Activated CD4-positive, alpha-beta T cell treated with anti-CD3 and anti-CD28 coated beads, Interleukin-10, Interleukin-2, amounts not matched to agents 100 ng/mL and 50 ng/mL, durations not matched to agents 16 hours and 8 hours (primary cell): ENCODE measurements at places on chromosomes 1 and 21.

GRCh38 chr1:155900161-155900560 lies 11.0 kb downstream of the RIT1 start:
- no peak for DNase-seq

GRCh38 chr1:99279525-99279924 lies 15.2 kb downstream of the PLPPR4 start:
- no peak for DNase-seq

DNA sequence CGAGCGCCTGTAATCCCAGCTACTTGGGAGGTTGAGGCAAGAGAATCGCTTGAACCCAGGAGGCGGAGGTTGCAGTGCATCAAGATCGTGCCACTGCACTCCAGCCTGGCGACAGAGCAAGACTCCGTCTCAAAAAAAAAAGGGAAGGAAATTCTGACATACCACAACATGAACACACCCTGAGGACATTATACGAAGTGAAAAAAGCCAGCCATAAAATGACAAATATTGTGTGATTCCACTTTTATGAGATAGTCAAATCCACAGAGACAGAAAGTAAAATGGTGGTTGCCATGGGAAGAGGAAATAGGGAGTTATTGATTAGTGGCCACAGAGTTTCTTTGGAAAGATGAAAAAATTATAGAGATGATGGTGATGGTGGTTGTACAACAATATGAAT lies 41.7 kb downstream of the EVI5 start:
- no peak for DNase-seq

- DNase-seq: no peak
These were observed 186.1 kb upstream of the KLHDC7A start for GRCh38 chr1:18294437-18295176.

DNA sequence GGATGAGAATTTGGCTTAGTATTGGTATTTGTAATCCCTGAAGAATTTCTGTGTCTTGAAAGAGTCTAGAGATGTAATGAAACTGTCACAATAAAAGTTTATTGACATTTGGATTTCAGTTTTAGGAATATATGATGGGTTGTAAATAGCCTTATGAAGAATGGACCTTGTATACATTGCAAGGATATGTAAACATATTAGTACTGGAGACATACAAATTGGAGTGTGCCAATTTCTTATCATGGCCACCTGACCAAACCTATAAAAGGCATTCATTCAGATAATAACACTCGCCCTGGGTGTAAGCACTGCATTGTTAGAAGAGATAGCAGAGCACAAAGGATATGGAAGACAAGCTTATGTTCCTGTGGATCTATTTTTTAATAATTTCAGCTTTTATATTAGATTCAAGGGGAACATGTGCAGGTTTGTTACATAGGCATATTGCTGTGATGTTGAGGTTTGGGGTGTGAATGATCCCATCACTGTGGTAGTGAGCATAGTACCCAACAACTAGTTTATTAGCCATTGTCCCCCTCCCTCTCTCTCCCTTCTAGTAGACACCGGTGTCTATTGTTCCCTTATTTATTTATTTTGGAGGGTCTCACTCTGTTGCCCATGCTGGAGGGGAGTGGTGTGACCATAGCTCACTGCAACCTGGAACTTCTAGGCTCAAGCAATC lies 8.6 kb downstream of the S1PR1 start:
- no peak for DNase-seq
